ENCODE measurements at places on chromosomes 5 and 9. TPM values are rescaled to one million over a fixed set of nuclear protein-coding genes. Genes with fewer than 3 reads are reported as not detected.

The PCDHGA8 gene
- 0.74 TPM for total RNA-seq

The CSF2 gene
- 0.37 TPM for total RNA-seq

The CAVIN4 gene
- 0.60 TPM for total RNA-seq

The SLC34A1 gene
- total RNA-seq, result not detected

The STK32A gene
- 0.77 TPM for total RNA-seq

The SPATA31A3 gene
- not detected for total RNA-seq

The DNAJB5 gene
- 9.2 TPM for total RNA-seq

The SLC6A3 gene
- not detected for total RNA-seq

The PRRX2 gene
- total RNA-seq, result 16.5 TPM

The SPINK1 gene
- not detected for total RNA-seq

Data from H4 (cell line).